ENCODE measurements at places on chromosomes 2 and 18.

DNA sequence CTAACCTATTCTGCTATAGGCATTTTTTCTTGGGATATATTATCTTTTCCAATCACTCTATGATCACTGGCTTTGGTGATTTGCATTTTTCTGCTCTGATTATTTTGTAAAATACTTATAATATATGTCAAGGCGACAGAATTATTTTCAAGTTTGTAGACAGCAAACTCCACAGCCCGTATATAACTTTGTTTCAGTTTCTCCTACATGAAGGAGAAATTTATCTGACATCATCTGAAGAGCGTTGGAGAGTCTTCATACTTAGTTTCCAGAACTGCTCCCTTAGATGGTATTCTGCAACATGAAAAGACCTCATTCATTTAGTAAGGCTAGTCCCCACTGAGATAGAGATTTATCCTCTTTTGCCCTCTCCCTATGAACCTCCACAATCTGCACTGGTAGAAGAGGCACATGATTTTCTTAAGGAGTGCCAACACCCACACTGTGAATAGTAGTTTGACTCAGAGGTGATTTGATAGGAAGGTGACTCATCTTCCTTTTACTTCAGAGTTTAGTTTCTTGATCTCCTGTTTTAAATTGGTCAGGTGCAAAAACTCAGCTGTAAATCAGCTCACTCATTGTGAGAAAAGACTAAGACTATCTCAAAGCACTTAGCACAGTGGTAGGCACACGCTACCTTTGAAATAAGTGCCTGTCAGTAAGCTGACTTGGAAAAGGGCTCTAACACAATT is 1848.6 kb upstream of the CELF4 start:
- no peak for DNase-seq

- no peak for DNase-seq
Measured at GRCh38 chr18:10164271-10165071, 250.7 kb downstream of the VAPA start.

- DNase-seq: no peak
Measured at GRCh38 chr2:237488901-237489860, 2.1 kb downstream of the MLPH start.

DNA sequence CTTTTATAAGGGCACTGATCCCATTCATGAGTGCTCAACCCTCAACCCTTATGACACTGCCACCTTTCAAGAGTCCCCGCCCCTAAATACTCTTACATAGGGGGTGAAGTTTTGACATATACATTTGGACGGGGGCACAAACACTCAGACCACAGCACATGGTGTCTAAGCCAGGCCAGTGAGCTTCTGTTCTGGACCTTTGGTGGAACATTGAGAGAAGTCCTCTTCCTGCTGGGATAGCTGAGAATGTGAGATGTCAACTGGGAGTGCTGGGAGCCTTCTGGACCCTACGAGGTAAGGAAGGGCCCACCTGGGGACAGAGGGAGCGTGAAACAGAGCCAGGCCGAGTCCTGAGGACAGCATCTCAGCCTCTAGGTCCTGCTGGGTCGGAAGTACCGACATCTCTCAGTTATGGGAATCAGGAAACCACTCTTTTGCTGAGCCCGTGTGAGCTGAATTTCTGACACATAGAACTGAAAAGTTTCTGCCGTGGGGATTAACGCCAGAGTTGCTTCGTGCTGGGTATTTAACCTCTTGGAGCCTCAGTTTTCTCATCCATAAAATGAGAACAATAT is 114.9 kb downstream of the PDCL3 start:
- no peak for DNase-seq

- DNase-seq: no peak
Measured at GRCh38 chr2:239264492-239264837, 136.4 kb downstream of the HDAC4 start.

GRCh38 chr18:644395-645004 is 13.0 kb upstream of the TYMS start:
- DNase-seq: no peak

Measured in activated T-helper 1 cell treated with anti-CD3 and anti-CD28 coated beads, Interleukin-2, amount 50 U/mL, for 16 hours (primary cell).